HFFc6 (cell line): ENCODE measurements at places on chromosomes 11 and 22. TPM values are rescaled to one million over a fixed set of nuclear protein-coding genes. Genes with fewer than 3 reads are reported as not detected.

GRCh38 chr22:48753752-48754517, 1073.7 kb downstream of the BRD1 start:
- no peak for DNase-seq

DNA sequence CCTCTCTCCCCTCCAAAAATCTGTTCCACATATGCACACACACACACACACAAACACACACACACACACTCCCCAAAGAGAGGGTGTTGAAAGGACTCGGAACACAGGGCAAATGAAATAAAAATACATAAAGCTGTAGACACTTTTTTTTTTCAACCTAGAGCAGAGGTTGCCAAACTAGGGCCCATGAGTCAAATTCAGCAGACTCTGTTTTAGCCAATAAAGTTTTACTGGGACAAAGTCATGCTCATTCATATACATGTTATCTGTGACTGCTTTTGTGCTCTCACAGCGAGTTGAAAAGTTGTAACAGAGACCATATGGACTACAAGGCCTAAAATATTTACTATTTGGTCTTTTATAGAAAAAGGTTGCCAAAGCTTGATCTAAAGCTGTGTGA, 8.9 kb downstream of the IMMP1L start:
- DNase-seq = no peak

DNA sequence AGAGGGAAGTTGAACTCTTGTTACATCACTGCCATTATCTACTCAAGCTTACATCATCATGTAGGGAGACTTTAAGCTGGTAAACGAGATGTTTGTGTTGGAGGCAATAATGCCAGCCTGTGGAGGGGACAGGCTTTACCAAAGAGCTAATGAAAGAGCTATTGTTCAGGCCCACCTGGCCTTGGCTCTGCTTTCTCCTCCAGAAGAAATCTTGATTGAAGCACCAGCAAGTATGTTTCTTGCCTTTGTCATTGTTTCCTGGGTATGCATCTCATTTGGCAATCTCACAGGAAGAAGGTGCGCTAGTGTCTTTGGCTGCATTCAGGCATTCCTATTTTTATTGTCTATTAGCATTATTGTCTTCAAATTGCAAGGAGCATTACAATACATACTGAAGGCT, 16.7 kb upstream of the CARD18 start:
- no peak for DNase-seq

GRCh38 chr11:68040957-68041591, 2.2 kb downstream of the TCIRG1 start:
- no peak for DNase-seq

GRCh38 chr11:35487532-35488078, 37.8 kb downstream of the PAMR1 start:
- peak; percentile 49 for DNase-seq

GRCh38 chr11:115678942-115679341, 174.7 kb upstream of the CADM1 start:
- DNase-seq = no peak

Gene MLC1
- total RNA-seq = not detected in 3 replicates

GRCh38 chr11:116828632-116829524, 829 bp upstream of the APOC3 start:
- DNase-seq = no peak

Gene ASPHD2
- 1.1 to 2.3 TPM (median 2.0 TPM) in 3 replicates for total RNA-seq

DNA sequence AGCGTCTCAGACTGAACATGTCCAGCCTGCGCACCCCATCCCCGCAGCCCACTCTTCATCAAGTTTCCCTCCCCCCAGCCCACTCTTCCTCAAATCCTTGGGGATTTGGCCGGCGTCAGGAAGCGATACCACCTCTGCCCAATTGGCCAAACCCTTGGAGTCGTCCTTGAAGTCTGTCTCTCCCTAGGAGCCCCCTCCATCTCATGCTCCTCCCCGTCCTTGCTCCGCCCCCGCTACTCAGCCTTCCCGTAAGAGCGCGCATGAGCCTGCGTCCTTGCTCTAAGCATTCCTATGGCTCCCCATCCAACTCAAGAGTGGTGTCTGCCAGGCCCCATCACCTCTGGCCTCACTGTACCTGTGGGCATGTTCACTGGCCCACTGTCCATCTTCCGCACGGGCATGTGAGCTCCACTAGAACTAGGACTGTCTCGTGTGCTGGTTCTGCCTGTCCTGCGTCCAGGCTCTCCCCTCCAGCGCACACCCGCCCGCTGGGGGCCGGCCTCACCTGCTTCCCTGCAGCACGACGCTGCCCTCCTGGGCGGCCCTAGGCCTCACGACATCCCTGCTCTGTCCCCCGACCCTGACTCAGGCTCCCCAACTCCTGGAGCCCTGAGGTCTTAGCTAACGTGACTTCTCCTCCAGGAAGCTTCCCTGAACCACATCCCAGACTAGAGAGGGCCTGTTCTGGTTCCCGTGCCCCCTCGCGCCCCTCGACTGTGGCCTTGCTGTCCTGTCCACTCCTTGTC, 30.5 kb upstream of the TTLL12 start:
- no peak for DNase-seq

Gene KRTAP5-1
- not detected in 3 replicates for total RNA-seq
